ENCODE measurements at places on chromosomes 4 and X.

DNA sequence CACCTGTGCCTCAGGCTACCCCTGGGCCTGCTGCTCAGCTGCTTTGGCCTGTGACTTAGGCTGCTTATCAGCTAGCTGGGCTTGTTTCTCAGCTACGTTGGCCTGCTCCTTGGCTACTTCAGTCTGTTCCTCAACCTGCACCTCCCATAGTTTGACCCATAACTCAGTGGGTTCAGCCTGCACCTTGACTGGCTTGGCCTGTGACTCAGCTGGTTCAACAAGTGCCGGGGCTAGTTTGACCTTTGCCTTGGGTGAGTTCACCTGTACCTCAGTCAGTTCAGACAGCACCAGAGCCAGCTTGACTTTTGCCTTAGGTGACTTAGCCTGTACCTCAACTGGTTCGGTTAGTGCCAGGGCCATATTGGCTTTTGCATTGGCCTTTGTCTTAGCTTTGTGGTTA, 171.2 kb downstream of the MSN start:
- DNase-seq: no peak

- no peak for DNase-seq
Observed at GRCh38 chr4:186934841-186935443, 211.3 kb upstream of the FAT1 start.

GRCh38 chr4:189548484-189549125, 392.1 kb upstream of the FRG1 start:
- DNase-seq: no peak

- DNase-seq: no peak
Observed at GRCh38 chr4:1451752-1452122, 45.5 kb upstream of the NKX1-1 start.

- DNase-seq: no peak
Observed at GRCh38 chr4:142683503-142683902, 162.6 kb downstream of the INPP4B start.

- DNase-seq: no peak
Observed at GRCh38 chrX:34849371-34849770, 93.2 kb upstream of the FAM47B start.

DNA sequence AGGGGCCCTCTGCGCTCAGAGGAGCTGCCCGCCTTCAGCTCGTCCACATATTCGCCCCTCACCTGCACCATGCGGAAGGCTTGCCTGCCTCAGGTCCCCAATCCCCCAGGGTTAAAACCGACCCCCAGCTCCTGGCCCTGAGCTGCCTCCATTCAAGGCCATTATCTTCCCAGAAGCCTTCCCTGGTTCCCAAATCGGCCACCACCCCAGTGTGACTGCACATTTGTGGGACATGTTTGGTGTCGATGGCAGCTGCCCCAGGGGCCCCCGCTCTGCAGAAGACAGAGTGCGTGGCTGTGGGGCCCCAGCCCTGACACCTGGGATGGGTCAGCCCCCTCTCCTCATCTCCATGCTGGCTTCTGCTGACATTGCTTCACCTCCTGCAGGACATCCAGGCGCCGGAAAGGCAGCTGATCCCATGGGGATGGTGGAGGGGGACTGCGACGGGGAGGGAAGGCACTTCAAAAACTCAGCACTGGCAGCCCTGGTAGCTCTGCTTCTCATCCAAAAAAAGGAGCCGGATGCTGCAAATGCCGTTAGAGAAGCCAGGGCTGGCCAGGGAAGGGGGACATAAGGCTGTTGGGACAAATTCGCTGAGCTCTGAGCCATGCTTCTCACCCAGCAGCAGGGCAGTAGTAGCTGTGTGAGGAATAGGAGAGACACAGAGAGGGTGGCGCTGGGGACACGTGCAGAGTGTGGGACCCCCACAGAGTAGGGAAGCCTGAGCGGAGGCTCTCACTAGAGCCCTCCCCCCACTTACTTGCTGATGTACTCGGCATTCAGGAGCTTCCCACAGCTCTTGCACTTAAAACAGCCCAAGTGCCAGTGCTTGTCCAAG, 78.5 kb downstream of the ABLIM2 start:
- no peak for DNase-seq

GRCh38 chr4:7655511-7656243, 220.9 kb upstream of the PSAPL1 start:
- no peak for DNase-seq

DNA sequence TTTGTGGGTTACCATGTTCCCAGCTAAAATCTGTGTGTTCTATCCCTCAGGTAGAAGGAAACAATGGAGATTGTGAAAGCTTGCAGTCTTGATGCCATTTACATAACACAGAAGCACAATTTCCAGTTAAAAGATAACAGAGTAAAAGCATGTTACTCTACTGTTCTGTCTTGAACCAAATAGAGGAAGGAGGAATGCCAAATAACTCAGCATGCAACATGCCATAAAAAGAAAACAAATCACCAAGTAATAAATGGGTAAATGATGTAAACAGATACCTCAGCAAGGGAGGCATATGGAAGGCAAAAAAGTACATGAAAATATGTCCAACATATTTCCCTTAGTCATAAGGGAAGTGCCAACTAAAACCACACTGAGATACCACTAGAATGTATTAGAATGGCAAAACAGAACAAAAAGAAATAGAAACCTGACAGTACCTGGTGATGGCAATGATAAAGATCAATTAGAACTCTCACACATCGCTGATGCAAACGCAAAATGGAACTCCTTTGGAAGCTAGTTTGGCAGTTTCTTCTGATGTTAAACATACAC, 502.6 kb upstream of the HS3ST1 start:
- DNase-seq: no peak

DNA sequence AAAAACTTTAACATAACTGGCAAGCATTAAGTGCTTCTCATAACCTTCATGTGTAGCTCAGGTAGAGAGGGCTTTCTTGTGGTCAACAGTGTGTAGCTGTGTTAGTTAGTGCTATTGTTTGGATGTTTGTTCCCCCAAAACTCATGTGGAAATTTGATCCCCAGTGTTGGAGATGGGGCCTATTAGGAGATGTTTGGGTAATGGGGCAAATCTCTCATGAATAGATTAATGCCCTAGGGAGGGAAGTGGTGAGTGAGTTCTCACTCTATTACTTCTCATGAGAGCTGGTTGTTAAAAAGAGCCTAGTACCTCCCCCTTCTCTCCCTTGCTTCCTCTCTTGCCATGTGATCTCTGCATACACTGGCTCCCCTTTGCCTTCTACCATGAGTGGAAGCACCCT, 16.5 kb upstream of the SLC25A43 start:
- DNase-seq: no peak

GRCh38 chr4:150207871-150208270, 129.6 kb downstream of the DCLK2 start:
- DNase-seq: no peak

- DNase-seq: no peak
Observed at GRCh38 chr4:2537011-2537830, 774 bp downstream of the FAM193A start.

DNA sequence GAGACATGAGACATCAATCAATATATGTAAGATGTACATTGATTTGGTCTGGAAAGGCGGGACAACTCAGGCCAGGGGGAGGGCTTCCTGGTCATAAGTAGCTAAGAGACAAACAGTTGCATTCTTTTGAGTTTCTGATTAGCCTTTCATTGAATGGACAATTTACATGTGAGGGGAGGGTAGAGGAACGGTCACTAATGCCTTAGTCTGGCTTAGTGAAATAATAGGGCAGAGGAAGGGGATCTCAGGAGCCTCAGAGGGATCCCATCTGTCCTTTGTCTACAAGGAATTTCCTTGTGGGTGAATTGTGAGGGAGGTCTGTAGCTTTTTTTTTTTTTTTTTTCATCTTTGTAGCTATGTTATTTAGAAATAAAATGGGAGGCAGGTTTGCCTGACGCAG, 88.3 kb downstream of the GK start:
- no peak for DNase-seq

- no peak for DNase-seq
Observed at GRCh38 chr4:180341926-180342325, 1901.3 kb upstream of the TENM3 start.

All from GM18507 (cell line).